ENCODE measurements at places on chromosomes 3 and 15.

- DNase-seq: no peak
These were observed 18.5 kb upstream of the DPPA4 start for GRCh38 chr3:109355625-109356441.

GRCh38 chr3:3842356-3842755 is 43.1 kb downstream of the LRRN1 start:
- no peak for DNase-seq

DNA sequence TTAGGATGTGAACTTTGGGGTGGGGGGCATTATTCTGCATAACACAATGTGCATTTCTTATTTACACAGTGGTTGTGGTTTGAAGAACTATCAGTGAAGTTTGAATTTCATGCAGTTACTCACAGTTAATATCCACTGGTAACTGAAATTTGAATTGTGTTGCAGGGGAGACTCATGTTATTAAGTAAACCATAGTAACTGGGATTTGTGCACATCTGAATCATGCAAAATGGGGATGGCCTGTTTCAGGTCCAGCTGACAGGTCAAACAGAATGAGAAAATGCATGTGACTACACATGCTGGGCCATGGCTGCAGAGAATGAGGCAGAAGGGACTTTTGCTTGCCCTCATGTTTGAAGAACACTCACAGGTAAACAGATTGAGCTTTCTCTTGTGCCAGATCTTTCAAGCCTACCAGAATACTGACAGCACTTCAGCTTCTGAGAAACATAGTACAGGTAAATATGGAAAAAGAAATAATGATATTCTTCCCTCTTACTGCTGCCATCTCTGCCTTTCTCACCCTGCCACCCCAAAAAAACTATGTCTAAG is 115.0 kb downstream of the POLQ start:
- no peak for DNase-seq

DNA sequence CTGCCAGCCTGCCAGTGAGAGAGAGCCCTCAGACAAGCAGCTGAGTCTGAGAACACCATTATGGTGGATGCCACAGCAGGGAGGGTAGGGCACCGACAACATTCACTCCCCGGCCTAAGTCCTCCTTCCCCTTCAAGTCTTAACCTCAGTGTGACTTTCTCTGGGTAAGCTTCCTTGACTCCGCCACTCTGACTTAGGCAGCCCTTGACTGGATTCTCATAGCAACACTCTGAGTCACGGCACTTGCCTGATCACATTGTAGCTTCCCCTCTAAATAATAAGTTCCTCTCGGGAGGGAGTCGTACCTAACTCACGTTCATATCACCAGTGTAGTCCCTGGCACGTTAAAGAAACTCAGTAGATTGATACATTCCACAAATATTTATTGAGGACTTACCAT is 180.5 kb downstream of the FOXB1 start:
- DNase-seq: no peak

GRCh38 chr3:112127522-112128494 is 5.2 kb downstream of the GCSAM start:
- DNase-seq: peak; percentile 56
